ENCODE measurements at places on chromosomes 12 and 14.

- no peak for DNase-seq
Measured at GRCh38 chr14:100674428-100674827, 52.3 kb upstream of the DLK1 start.

DNA sequence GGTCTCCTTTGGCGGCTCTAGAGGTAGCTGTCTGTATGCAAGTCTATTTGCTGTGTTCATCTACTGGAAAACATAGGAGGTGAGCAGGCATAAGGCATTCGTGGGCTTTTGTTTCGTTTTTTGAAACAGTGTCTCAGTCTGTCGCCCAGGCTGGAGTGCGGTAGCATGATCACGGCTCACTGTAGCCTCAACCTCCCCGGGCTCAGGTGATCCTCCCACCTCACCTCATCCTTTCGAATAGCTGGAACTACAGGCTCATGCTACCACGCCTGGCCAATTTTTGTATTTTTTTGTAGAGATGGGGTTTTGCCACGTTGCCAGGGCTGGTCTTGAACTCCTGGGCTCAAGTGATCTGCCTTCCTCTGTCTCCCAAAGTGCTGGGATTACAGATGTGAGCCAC lies 27.5 kb downstream of the FLVCR2 start:
- no peak for DNase-seq

GRCh38 chr14:72608391-72609204 lies 285.3 kb downstream of the DPF3 start:
- no peak for DNase-seq

DNA sequence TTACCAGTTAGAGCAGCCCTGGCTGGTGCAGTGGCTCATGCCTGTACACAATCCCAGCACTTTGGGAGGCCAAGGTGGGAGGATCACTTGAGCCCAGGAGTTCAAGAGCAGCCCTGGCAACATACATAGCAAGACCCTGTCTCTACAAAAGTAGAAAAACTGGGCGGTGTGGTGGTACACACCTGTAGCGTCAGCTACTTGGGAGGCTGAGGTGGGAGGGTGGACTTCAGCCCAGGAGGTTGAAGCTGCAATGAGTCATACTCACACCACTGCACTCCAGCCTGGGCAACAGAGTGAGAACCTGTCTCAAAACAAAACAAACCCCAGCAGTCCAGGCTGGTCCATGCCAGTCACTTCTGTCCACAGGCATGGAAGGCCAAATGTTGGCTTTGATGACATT lies 7.4 kb downstream of the COX14 start:
- DNase-seq = no peak

DNA sequence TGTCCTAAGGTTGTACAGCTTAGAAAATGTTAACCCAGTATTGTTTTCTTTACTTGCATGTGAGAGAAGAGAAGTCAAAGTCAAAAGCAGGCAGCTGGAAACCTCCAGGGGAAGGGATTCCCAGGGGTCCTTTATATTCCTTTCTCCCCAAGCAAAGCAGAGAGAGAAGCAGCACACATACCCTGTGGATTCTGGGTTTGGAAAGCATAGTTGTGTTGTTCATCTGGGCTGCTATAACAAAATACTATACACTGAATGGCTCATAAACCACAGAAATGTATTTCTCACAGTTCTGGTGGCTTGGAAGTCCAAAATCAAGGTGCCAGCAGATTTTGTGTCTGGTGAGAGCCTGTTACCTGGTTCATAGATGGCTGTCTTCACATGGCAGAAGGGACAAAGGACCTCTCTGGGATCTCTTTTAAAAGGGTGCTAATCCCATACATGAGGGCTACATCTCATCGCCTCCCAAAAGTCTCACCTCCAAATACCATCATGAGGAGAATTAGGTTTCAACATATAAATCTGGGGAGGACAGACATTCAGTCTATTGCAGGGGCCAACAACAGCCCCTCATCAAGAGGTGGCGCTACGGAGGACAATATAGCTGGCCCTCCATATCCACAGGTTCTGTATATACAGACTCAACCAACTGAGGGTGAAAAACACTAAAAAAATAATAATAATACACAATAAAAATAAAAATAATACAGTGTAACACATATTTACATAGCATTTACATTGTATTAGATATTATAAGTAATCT lies 19.3 kb upstream of the PCNX1 start:
- peak; percentile 42 for DNase-seq

DNA sequence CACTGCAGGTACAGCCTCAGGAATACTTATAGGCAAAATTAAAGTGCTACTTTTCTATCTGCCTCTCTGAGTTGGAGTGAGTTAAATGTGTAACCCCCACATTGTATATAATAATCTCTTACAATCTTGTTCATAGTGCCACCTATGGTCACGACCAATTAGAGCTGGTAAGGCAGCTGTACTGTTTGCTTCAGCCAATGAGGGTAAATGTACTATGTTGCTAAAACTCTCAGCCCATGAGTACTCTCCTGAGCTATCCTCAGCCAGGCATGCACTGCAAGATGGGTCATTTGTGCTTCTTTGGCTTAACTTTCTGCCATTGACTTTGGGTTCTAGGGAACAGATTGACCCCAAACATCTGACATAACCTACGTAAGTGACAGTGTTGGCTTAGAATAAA lies 15.0 kb upstream of the MDM2 start:
- peak; percentile 5 for DNase-seq

- DNase-seq = no peak
Measured at GRCh38 chr12:3216097-3216496, 138.9 kb downstream of the TSPAN9 start.

DNA sequence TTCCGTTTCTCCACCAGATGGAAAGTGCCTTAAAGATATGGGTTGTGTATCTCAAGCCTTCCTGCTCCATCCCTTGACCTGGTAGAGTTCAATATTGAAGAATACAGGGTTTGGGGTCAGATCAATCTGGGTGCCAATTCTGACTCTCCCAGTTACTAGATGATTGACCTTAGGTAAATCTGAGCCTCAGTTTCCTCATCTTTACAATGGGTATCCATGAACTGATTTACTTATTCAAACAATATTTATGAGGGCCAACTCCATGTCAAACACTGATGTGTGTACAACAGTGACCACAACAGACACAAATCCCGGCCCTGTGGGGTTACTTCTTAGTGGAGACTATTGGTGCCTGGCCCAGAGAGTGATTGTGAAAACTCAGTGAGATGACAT lies 7.5 kb upstream of the FAIM2 start:
- no peak for DNase-seq

DNA sequence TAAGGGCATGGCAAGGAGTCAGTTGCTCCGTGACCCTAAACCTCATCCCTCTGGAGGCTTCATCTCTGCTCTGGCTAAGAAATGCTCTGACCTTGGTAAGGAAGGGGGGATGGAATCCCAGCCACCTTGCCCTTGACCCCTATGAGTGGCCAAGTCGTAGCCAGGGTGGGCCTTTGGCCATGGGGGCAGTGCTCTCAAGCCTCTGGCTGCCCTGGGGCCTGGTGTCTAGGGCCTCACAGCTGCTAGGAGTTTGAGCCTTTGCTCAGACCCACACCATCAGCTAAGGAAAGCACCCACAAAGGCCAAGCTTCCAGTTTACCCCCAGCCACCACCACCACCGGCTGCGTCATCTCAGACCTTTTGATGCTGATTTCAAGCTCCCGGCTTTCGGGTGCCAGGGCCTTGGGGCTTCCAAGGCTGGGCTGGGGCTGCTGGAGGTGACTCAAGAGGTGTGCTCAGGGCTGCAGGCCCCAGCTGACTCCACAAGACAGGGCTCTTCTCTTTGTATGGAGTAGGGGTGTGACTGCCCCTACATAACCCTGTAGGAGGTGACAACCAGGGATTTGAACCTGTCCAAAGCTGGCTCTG lies 3.7 kb downstream of the ASB2 start:
- no peak for DNase-seq

GRCh38 chr14:38944691-38945090 lies 158.3 kb downstream of the SEC23A start:
- DNase-seq = peak; percentile 11

DNA sequence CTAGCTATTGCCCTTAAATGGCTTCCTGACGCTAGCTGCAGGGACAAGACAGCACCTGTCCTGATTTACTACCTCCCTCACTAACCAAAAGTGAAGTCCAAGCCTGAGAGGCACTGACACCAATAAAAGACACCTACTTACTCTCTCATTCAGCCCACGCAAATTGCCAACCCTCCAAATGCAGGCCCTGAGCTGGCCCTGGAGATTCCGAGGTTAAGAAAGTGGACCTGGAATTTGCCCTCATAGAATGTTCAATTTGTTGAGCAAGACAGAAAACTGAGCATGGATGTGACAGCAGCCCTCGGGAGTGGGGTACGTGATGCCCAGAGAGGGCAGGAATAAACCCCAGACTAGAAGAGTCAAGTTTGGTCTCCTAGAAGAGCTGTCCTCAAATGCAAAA lies 16.4 kb downstream of the SERPINA3 start:
- no peak for DNase-seq

- no peak for DNase-seq
Measured at GRCh38 chr12:112664569-112664968, 127.0 kb upstream of the RPH3A start.

DNA sequence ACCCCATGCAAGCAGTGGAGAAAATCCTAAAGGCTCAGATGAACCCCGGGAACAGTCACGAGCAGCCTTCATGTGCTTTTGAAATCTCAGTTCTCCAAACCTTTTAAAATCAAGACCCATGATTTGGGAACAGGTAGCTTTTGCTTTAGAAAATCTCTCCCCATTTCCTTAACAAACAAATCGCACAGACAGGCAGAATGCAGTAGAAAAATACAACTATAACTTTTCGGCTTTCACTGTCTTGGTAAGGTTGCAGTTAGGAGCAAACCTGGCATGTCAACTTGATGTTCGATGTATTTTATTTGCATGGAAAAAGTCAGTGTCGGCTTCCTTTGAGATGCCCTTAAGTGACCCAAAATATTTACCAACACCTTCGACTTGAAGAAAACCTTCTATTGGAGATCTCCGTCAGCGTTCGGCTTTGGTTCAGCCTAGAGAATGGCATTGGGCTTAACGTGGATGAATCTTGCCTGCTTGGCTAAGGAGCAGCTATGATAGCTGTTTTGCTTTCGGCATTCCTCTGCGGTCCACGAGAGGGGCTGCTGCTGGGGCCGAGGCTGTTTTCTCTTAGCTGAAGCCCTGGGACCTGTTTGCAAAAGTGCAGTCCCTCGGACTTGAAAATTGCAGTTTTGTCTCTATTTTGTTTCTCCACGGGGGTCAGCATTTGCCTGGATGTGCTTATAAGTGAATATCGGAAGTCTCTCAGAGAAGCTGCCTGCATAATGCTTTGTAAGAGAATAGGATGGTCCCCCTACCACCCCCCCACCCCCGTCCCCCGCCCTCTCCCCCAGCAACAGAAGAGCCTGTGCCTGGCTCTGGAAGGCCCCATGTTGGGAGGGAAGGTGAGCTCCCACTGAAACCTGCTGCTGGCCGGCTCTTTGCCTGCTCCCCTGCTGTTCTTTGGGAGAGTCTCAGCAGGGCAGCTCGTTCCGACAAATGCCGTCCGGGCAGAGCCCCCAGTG lies 122.8 kb downstream of the AACS start:
- DNase-seq = no peak

DNA sequence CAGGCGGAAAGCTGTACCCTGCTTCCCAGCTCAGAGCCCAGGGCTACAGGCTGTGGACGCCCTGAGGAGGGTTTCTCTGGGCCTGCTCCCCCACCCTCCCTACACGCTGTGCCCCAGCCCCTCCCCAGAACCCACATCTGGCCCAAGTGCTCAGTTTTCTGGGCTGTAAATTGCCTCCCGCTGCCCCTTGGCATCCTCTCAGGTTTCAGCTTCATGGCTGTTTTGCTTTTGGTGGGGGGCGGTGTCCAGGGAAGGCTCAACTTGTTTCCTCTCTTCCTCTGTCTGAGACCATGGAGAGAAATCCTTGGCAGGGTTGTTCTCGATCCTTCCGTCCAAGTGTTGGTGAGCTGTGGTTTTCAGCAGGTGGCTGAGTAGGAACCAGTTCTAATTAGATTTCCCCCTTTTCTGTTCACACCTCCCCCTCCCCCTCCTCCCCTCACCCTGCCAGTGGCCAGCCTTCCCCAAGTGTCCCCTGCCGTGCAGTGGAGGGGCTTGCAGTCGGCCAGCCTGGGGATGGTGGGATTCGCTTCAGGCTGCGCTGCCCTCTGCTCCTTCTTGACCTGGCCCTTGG lies 61.8 kb downstream of the TSPAN9 start:
- DNase-seq = no peak

DNA sequence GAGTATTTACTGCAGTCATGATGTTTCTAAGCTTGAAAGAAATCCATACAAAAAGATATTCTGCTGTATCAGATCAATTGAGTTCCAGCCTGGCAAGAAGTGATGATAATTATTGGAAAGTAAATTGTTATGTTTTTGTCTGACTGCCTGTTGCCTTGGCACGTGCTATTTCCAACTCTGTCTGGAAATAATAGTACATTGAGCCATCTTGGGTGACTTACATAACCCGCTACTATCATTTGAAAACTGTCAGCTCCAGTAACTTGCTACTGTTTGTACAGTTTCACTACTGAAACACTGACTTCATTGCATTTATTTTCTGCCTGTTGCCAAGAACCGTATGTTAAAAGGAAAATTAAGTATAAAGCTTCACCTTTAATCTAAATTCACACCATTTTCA lies 318.6 kb downstream of the ITPR2 start:
- DNase-seq = no peak

- no peak for DNase-seq
Measured at GRCh38 chr12:99257672-99258071, 389.9 kb upstream of the GARIN6 start.

GRCh38 chr12:69630191-69630590 lies 19.5 kb upstream of the LRRC10 start:
- DNase-seq = no peak

DNA sequence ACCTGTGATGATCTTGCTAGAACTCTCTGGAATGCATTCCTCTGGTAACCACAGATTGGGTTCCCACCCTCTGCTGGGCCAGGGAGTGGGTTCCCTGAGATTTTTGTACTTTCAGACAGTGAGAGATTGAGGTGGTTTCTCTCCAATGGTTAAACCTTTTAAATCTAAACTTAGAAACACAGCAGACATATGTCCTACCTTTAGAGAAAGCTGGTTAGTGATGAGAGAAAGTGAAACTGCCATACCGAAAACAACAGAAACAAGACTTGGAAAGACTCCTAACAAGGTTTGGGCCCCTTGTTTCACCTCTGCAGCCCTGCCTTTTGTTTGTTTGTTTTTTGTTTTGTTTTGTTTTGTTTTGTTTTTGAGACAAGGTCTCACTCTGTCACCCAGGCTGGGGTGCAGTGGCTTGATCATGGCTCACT lies 9.7 kb upstream of the SGPP1 start:
- DNase-seq = no peak

GRCh38 chr12:29711381-29711780 lies 72.4 kb downstream of the TMTC1 start:
- DNase-seq = no peak

- DNase-seq = no peak
Measured at GRCh38 chr12:85642808-85643207, 193.4 kb downstream of the RASSF9 start.

Data from NCI-H1694 (cell line).